ENCODE measurements at places on chromosomes 4 and X.

DNA sequence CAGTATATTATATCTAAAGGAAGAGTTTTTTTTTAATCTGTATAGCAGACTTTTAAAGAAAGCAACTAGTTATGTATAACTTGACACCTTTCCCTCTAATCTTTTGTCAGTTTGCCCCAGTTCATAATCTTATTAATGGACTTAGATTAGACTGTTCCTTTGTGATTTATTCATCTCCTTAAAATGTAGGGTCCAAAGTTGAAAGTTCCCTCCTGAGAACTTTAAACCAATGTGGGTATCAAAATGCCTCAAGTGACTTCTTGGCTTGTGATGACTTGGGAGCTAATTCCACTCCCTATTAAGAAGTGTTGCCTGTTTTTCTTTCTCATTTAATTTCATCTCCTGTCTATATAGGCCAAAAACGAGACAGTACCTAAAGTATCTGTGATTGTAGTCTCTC is 6.3 kb upstream of the SDAD1 start:
- no peak for DNase-seq

DNA sequence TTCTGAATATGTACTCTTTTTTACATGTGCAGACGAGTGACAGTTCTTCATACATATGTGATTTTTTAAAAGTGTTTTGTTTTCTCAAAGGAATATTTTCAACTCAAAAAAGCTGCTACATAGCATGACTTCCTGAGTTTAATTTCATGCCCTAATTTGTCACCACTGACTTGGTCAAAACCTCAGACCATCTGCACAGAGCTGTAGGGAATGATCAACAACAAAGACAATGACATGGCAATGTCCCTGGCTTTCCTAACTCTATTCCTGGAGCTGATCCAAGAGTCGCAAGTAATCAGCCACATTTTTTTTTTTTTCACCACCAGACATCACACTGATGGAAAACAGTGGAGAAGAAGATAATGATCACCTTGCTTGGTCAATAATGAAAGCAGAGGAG is 97.7 kb downstream of the TMA16 start:
- no peak for DNase-seq

DNA sequence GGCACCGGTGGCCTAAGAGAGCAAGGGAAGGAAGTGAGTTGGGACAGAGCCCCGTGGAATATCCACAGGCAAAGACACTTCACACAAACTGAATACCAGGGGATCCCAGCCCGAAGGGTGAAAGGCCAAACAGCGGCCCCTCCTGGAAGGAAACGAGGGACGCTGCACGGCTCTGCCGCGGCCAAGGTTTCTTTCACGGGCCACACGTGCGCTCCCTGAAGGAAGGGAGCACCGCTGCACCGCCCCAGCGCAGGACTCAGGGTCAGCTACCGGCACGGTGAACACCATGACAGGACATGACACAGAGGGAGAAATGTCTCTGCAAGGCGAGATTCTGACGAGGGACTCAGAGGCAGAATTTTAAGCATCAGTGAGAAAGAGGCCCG is 31.5 kb upstream of the GTPBP6 start:
- no peak for DNase-seq

GRCh38 chr4:74608151-74608949 is 163.4 kb downstream of the AREG start:
- no peak for DNase-seq

Measured in activated CD8-positive, alpha-beta memory T cell treated with anti-CD3 and anti-CD28 coated beads for 1 hour (primary cell).